ENCODE measurements at places on chromosomes 5 and 9.

DNA sequence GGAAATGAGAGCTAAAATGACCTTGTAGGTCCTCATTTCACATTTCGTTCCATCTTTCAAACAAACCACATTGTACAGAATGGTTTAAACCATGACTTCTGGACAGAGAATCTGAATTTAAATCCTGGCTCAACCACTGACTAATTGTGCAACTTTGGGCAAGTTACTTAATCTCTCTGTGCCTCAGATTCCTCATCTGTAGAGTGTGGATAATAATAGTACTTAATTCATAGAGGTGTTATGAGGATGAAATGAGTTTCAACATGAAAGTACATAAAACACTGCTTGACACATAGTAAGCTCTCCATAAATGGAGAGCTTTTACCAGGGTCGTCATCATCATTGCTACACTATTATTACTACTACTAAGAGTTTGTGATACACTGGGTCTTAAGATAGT lies 46.3 kb upstream of the FOXE1 start:
- DNase-seq: no peak

GRCh38 chr5:154359221-154359573 lies 86.6 kb upstream of the SAP30L start:
- DNase-seq: no peak

- no peak for DNase-seq
These were observed 459.0 kb downstream of the TLE4 start for GRCh38 chr9:80030801-80031200.

GRCh38 chr5:61811052-61811451 lies 479.0 kb downstream of the ZSWIM6 start:
- DNase-seq: no peak

DNA sequence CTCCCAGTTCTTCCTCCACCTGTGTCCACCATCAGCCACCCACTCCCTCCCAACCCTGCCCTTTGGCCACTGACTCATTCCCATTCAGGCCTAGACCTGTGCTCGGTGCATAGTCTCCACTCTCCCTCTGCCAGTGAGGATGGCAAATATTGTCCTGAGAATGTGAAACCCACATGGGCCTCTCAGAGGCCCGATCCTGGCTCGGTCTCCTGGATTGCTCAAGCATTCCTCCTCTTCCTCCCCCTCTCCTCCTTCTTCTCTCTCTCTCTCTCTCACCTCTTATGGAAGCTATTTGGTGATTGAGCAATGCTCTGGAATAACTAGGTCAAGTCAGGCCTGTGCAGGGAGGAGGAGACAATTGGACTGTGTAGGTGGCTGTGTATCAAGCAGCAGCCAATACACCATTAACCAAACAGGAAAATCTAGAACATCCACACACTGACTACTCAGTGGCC lies 99.9 kb downstream of the KLF4 start:
- no peak for DNase-seq

- no peak for DNase-seq
These were observed 75.9 kb upstream of the ADAMTSL1 start for GRCh38 chr9:18398038-18398437.

GRCh38 chr9:109471475-109472393 lies 26.4 kb downstream of the PTPN3 start:
- no peak for DNase-seq

DNA sequence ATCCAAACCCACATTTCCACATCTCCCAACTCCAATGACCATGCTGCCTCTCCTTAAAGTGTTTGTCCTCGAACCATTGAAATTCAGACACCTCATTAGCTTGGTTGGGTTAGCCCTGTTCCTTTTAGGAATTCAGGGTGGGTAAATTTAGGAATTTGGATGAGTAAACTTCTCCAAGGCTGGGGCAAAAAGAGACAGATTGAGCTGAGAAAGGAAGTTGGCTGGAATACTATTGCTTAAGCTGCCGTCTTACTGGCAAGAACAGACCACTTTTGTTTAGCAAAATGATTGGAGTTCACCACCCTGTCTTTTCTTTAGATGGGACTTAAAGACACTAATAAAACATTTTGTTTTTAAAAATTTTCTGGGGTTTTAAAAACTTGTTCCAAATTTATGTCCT lies 143.6 kb upstream of the GDNF start:
- DNase-seq: no peak

- no peak for DNase-seq
These were observed 38.3 kb downstream of the MOCS2 start for GRCh38 chr5:53071298-53071697.

DNA sequence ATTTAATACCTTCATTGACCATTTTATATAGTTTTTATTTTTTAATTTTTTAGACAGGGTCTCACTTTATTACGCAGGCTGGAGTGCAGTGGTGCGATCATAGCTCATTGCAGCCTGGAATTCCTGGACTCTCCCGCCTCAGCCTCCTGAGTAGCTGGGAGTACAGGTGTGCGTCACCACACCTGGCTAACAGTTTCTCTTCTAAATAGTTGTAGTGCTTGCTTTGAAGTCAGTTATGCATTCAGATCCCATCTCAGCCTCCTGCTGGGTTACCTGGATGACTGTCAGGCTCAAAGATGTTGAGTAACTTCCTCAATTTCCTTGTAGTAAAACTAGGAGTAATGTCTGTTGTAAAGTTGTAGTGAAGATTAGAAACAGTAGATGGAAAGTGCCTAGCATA lies 21.4 kb downstream of the SNX18 start:
- no peak for DNase-seq
